Activated CD4-positive, alpha-beta T cell treated with anti-CD3 and anti-CD28 coated beads, Interleukin-2, amount 50 U/mL, for 48 hours (primary cell): ENCODE measurements at places on chromosomes 12 and 14.

GRCh38 chr12:66984077-66984476 lies 285.1 kb upstream of the CAND1 start:
- no peak for DNase-seq

- no peak for DNase-seq
Measured at GRCh38 chr12:10075451-10075850, 23.3 kb downstream of the CLEC1A start.

DNA sequence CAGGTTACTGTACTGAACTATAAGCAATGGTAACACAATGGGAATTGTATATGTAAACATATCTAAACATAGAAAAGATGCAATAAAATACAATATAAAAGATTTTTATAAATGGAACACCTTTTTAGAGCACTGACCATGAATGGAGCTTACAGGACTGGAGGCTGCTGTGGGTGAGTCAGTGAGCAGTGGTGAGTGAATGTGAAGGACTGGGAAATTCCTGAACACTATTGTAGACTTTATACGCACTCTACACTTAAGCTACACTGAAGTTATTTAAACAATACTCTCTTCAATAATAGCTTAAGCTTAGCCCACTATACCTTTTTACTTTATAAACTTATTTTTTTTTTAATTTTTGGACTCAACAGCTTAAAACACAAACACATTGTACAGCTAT lies 313.5 kb downstream of the KCNC2 start:
- DNase-seq = no peak

GRCh38 chr14:63273717-63274655 lies 44.7 kb downstream of the GPHB5 start:
- DNase-seq = no peak

DNA sequence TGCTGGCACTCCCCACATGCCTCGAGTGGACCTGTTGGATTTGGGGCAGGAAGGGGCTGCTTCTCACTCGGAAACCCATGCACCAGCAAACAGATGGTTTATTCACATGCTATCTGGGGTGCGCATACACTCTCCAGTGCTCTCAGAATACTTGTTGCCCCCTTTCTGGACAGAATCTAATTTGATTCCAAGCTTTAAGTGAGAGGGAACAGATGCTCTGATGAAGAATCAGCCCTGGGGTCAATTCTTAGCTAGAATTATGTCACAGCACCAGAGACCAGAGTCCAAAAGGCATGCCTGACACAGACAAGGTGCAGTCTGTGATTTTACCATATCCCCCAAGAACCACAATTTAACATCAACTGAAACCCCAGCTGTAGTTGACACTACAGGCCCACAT lies 83.8 kb downstream of the SPTB start:
- no peak for DNase-seq

GRCh38 chr14:100838493-100839314 lies 12.8 kb downstream of the MEG3 start:
- no peak for DNase-seq

- no peak for DNase-seq
Measured at GRCh38 chr12:111792155-111792855, 25.6 kb downstream of the ALDH2 start.

GRCh38 chr14:79248126-79248525 lies 963.2 kb downstream of the DIO2 start:
- no peak for DNase-seq

DNA sequence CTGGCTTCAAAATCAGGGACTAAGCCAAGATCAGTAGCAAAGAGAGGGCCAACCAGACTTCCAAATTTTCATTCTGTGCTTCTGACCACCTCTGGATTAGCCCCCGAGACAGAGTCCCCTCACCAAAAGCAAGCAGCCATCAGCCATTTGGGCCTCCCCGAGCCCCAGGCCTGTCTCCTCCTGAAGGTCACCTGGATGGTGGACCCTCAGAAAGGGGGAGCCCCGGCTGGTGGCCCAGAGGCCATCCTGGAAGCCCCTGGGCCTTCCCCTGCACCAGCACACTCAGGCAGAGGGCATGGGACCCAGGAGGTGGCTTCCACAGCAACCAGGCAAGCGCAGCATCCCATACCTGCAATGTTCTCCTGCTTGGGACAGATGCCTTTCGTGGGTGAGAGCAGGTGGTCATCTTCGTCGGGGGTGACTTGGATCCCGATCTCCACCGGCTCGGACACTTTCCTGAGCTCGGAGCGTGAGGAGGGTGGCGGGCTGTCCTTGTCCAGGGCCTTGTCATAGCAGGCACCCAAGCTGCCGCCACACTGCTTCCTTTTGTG lies 14.8 kb downstream of the BCL11B start:
- DNase-seq = no peak

GRCh38 chr12:38629064-38629463 lies 276.3 kb downstream of the CPNE8 start:
- no peak for DNase-seq

DNA sequence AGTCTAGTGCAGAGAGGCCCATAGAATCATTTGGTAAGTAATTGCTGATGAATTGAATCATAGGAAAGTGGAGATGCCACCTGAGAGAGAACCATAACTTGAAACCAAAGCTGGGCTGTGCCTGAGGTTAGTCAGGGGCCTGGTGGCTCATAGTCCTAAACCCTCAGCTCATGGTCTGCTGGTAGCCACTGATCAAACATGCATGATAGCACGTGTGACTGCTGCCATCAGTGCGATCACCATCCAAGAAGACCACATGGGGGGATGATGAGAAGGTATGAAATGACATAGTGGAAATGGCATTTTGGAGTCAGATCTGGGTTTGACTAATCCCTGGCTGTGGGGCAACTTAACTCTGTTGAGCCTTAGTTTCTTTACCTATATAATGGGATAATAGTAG lies 190.5 kb downstream of the CACNA1C start:
- DNase-seq = no peak

DNA sequence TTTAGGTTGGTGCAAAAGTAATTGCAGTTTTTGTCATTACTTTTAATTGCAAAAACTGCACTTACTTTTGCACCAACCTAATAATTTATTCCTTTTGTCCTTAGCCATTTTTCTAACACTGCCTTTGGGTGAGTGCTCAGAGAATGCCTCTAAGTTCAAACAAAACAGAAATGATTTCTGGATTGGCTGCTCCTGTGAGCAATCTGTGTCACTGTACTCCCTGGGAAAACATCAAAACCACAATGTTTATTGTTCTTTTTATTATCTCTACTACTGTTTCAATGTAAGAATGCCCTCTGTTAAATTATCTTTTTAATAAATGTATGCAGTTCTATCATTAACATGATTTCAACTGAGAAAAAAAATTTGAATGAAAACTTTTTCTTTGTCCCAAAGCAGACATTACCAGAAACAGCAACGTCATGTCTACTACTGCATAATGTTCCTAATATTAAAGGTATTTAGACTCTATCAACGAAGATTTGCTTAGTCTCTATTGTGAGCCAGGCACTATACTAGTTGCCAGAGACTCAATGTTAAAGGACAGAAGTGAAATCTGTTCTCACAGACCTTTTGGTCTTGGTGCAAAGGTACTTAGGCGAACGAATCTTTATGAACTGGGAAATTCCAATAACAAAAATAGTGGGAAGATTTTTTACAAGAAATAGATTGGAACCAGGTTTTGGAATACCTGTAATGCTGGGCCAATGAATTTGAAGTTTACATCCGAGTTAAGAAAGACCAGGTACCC lies 6.2 kb downstream of the SLC41A2 start:
- DNase-seq = no peak

DNA sequence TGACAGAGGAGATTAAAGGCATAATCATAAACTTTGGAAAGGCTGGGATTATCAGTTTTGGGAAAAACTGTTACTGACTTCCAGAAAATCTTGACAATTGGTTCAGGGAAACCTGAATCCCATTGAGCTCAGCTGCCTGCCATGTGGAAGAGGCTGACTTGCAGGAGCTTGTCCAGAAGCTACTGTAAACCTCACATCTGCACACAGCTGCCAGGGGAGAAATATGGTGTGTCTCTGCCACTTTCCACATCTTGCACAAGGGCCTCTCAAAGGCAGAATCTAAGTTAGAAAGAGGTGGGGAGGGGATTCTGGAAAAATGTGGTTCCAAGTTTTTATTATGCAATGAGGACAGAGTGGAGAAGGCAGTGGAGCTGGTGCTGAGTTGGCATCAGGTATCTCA lies 8.7 kb upstream of the BHLHE41 start:
- DNase-seq = no peak

GRCh38 chr12:49947593-49948226 lies 2.8 kb upstream of the AQP2 start:
- no peak for DNase-seq

DNA sequence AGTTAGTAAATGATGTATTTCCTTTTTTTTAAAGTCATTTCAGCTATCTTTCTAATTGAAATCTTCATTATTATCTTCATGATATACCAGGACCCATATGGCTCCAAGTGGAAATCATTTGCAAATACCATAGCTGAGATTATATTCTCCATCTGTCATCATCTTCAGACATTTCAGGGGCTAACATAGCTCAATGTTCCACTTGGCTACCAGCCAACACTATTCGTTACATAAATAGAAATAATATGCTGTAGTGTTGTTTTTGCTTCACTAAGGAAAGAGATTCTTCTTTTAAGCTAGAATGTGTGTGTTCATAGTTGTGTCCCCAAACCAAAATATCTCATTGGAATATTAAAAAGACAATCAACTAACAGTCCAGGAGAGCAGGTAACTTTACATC lies 225.1 kb downstream of the DIO2 start:
- DNase-seq = no peak

- DNase-seq = no peak
Measured at GRCh38 chr14:101215266-101215665, 311.7 kb upstream of the RTL1 start.

DNA sequence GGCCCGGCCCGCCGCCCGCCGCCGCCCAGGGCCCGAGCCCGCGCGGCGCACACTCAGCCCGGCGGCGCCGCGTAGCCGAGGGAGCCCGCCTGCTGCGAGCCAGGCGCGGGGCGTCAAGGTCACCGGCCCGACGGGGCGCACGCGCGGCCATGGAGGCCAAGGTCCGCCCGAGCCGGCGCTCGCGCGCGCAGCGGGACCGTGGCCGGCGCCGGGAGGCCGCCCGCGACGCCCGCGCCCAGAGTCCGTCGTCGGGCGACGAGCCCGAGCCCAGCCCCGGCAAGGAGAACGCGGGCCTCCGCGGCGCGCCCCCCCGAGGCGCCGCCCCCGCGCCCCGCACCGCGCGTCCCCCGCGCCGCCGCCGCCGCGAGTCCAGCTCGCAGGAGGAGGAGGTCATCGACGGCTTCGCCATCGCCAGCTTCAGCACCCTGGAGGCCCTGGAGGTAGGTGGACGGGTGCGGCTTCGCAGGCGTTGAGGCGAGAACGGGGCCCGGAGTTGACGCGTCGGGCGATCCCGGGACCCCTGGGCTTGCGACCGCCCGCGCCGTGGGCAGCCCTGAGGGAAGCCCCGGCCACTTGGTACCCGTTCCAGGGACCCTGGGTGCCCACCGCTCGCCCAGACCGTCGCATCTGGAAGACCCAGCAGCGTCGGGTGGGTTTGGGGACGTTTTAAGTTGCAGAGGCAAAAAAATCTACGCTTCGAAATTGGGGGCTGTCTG lies 629 bp downstream of the FBRSL1 start:
- DNase-seq = no peak

DNA sequence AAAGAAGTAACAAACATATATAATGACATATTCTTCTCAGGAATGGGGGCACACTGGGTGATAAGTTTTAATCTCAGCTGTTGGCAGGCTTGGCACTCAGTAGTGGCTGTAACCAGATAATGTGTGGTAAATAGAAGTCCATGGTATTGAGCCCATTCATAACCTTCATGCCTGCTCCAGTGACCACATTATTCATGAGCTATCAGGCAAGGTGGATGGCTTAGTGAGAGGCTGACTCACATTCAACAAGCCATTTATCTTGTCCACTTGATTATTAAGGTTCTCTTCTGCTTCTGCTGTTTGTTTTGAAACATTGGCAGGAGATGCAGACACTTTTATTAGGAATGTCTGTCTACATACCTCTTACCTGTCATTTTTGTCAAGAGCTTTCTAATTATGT lies 950.4 kb upstream of the LRFN5 start:
- DNase-seq = no peak

GRCh38 chr12:103181366-103182152 lies 224.1 kb downstream of the ASCL1 start:
- no peak for DNase-seq

GRCh38 chr12:116431677-116432300 lies 127.4 kb upstream of the MAP1LC3B2 start:
- no peak for DNase-seq

GRCh38 chr14:85907536-85907935 lies 377.6 kb downstream of the FLRT2 start:
- DNase-seq = no peak

DNA sequence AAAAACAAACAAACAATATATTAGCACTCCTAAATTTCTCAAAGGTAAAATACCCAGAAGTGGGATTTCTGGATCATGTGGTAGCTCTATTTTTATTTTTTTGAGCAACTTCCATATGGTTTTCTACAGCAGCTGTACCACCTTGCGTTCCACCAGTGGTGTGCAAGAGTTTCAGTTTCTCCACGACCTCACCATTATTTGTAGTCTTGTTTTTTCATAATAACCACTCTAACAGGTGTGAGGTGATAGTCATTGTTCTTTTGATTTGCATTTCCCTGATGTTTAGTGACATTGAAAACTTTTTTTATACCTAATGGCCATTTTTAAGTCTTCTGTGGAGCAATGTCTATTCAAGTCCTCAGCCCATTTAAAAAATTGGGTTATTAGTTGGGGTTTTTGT lies 127.3 kb upstream of the SLC38A2 start:
- DNase-seq = no peak

DNA sequence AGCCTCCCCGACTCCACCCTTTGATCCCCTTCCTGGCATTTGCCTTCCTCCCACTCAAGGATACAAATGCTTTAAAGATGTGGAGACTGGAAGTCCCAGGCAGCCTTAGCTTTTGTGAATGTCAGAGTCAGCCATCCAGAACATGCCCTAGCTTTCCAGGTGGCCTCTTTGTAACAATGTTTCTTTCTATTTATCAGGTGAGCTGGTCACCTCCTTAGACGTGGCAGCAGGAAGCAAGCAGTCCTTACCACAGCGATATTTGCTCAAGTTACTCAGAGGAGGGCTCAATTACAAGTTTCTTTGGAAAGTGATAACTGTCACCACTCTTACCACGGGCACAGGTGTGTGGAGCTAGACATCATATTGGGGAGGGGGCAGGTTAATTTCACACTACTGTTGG lies 4.9 kb downstream of the GALNT6 start:
- DNase-seq = no peak

GRCh38 chr12:108820707-108821406 lies 36.5 kb downstream of the SSH1 start:
- no peak for DNase-seq

GRCh38 chr12:14769466-14769968 lies 33.8 kb downstream of the WBP11 start:
- DNase-seq = no peak

DNA sequence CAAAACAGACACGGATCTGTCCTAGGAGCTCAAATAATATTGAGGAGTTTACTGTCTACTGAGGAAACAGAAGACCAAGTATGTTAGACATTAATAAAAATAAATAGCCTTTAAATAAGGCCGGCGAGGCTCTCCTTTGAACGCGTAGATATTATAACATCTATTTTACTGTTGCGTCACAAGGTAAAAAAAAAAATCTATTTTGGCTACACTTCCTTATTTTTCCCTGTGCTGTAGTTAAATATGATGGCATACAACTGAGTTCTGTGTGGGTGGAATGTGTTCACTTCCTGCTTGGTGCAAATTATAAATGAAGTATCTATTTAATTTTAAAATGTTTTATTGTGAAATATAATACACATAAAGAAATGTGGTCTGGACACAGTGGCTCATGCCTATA lies 17.2 kb upstream of the RAD52 start:
- no peak for DNase-seq

- no peak for DNase-seq
Measured at GRCh38 chr14:86088156-86088555, 558.2 kb downstream of the FLRT2 start.

- no peak for DNase-seq
Measured at GRCh38 chr14:103185051-103186029, 62.1 kb downstream of the TNFAIP2 start.
